NCI-H187 treated with DMSO at 0.1 percent for 48 hours (cell line): ENCODE measurements at places on chromosomes 2 and 18.

- peak; percentile 1 for DNase-seq
Observed at GRCh38 chr2:79178076-79178674, 18.6 kb upstream of the REG3A start.

- no peak for DNase-seq
Observed at GRCh38 chr2:18856765-18857164, 267.4 kb upstream of the NT5C1B start.

- no peak for DNase-seq
Observed at GRCh38 chr2:239025096-239025801, 177.4 kb downstream of the TWIST2 start.

DNA sequence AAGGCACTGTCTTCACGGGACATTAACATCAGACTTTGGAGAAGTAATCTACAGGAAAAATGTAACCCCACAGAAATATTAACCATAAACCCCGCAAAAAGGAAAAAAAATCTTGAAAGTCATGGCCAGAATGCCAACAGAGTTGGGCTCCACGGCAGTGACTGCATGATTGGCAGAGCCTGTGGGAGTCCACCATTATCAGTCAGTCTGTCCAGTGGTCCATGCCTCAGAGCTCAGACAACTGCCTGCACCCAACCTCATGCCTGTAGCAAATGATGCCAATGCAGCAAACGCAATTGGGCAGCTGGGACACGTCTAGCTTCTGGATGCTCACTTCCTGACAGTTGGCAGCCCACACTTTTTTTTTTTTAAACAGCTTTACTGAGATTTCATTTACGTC lies 5.1 kb upstream of the PPIG start:
- DNase-seq = no peak

- DNase-seq = no peak
Observed at GRCh38 chr2:173898178-173898668, 67.0 kb downstream of the SP3 start.

- no peak for DNase-seq
Observed at GRCh38 chr2:151097895-151098294, 163.8 kb downstream of the RBM43 start.

DNA sequence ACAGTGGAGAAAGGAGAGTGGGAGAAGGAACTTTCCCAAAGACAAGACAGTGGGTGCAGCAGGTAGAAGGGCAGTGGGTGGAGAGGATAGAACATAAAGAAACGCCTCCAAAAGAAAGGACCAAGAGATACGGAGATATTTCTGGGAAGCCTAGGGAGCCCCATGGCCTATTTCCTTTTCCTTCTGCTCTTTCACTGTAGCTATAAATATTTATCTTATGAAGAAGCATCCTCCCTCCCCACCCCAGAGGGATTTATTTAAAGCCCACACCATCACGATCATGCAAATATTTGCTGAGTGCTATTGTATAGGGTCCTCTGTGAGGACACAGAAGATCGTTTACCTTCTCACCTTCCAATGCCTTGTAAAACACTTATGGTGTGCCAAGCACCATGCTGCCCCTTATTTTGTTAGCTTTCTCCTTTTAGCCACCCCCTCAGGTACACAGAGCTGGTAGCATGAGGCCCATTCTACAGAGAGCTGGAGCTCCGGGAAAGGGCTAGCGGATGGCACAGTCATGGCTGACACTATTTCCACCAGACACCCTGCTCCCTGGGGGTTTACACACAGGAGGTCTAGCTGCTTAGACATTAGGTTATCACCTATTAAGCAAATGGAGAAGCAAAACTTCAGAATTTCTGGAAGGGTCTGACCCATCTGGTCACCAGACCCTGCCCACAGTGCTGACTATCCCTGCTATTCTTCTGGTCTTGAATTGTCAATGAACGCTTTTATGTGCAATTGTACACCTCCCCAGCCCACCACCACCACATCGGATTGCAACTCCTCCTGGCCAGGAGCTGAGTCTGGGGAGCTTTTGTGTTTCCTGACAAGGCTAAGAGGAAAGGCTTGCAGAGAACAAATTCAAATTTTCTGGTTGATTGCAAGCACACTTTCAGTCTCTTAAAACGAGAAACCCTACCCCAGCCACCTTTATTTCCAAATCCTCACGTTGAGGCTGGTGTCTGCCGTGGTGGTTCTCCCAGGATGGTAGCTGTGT lies 91.8 kb upstream of the KLF7 start:
- no peak for DNase-seq

DNA sequence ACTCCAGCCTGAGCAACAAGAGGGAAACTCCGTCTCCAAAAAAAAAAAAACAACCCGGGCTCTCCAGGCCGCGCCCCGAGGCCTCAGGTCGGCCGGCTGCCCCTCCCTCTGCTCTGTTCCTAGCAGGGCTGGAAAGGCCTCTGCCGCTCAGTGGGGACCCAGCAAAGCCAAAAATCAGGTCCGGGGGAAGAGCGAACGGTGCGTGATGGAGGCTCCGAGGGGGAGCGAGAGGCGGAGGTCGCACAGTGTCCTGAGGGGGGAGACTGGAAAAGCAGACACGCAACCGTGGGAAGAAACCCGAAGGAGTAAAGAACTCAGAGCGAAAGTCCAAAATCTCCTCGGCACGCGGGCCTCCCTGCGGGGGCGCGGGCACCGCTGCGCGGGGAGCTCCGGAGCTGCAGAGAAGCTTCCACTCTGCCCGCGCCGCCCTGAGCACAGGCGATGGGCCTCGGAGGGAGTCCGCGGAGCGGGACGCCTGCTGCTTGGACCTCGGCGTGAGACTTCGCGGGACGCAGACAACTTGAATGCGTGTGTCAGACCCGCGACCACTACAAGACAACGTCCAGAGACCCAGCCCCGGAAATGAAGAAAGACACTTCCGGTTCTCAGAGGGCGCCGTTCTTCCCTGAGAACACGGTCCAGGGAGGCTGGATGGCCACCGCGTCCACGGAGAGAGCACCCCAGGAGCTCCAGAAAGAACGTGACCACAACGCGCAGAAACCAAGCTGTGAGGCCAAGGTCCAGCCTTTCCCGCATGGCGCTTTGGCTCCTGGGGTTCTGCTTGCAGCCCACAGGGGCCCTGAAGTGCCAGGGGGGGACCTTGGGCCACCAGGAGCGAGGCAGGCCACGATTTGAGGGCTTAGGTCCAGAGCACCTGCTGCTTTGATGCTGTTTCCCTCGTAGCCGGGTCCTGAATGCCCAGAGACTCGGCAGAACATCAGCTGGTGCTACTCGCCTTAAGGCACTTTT lies 219.8 kb downstream of the DPP10 start:
- no peak for DNase-seq

GRCh38 chr18:55387139-55387984 lies 200.6 kb downstream of the TCF4 start:
- DNase-seq = no peak

DNA sequence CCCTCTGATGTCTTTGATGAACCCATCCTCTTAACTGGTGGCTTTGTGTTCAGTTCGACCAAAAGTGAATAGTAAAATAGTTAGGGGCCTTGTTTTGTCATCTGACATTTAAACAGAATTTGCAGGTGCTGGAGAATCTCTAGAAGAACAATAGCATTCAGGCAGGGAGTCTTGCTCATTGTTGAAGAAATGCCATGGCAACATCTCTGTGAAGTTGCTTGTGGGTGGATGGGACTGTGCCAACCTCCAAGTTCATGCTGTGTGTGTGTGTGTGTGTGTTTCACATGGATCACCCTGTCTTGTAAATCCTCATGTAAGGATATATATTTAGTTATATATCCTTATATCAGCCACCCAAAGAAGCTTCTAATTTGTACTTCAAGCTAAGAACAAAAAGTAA lies 66.7 kb downstream of the SKA1 start:
- DNase-seq = no peak

GRCh38 chr2:105873721-105874120 lies 129.0 kb downstream of the NCK2 start:
- no peak for DNase-seq

DNA sequence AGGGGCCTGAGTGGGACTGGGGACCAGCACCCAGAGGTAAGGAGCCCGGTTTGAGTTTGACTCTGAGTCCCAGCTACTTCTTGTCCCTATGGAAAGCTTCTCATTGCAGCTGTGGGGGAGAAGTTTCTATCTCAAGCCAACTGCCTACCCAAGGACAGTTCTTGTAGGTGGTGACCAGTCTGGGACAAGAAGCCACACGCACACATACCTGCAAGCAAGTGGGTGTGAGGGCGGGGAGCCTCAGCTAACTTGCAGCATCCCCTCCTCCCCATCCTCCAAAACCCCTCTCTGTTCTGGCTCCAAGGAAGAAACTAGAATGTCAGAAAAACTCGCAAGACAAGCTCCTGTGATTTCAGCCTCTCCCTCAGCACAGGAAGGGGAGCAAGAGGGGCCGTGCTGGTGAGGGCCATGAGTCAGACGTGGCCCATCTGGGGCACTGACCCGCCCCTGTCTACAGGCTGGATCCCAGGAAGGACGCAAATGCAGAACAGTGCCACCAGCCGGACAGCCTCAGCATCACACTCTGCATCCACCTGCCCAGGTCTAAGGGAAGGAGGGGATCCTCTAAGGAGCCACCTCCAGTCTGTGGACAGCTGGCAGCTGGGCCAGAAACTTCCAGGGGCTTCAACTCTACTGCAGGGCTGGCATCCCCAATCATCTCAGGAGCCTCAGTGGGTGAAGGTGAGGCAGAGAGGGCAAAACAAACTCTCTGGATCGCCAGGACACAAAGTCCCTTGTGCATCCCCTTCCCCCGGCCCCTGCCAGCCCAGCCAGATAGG lies 103.4 kb downstream of the TNS1 start:
- DNase-seq = no peak

DNA sequence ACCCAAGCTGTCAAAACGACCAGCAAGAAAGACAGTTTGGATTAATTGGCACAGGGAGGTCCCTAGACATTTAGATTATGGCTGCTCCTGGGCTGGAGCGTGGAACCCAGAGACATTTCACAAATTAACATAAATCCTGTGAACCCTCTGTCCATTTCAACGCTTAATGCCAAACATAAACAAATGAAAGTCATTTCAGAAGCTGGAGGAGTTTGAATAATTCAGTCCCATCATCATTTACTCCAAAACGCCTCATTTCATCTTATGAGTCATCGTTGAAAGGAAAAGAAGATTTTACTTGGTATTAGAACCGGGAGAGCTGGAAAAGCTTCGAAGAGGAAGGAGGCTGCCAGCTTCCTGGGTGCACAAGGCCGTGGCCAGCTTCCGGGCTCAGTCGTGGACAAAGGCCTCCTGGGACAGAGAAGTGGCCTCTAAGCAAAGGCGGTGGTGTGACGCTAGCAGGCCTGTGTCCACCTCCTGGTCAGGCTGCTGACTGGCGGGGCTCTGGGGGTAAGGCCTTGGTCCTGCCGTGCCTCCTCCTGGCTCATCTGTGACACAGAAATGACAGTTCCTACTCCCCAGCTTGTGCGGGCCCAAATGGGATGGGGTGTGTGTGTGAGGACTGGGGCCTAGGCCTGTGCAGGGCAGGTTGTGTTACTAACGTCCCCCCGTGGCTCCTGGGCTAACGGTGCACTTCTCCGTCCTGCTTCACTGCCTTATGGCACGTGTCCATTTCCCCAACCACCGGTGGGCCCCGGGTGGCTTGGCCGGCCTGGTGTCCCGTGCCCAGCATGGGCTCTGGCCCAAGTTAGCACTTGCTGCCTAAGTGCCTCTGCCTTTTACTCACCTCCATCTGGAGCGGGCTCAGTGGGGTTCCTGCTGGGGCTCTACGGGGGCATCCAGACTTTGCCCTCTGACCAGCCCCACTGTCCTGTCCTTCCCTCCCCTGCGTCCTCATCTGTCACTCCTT lies 71.6 kb downstream of the RRM2 start:
- DNase-seq = no peak

DNA sequence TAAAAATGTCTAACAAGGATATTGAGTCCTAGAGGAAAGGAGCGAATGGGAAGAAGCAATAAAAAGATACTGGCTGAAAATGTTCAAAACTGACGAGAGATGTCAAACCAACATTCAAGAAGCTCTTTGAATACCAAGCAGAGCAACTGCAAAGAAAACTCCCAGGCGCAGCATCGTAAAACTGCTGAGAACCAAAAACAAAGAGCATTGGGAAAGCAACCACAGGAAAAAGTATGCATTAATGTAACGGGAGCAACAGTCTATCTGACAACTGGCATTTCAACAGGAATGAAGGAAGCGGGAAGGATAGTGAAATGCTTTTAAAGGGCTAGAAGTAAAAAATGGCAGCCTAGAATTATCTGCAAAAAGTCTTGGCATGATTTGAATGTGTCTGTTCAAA lies 53.1 kb downstream of the ADCY3 start:
- no peak for DNase-seq

DNA sequence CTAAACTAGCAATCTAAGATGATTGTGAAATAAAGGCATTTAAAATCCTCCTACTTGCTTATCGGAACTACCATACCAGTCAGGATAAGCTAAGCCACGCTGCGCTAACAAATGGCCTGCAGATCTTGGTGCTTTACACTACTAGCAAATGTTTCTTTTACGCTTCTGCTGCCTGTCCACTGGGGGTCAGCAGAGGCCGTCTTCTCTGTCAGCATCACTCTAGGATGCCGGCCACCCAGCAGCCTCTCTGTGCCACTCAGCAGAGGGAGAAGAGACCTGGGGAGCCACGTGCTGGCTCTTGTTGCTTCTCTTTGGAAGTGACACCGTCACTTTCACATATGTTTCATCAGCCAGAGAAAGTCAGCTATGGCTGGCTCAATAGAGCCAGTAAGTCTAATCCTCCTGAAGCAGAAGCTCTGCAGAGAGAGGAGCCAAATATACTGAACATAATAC lies 36.6 kb downstream of the COPS8 start:
- DNase-seq = no peak

- no peak for DNase-seq
Observed at GRCh38 chr18:23814991-23815614, 125.8 kb downstream of the LAMA3 start.

- DNase-seq = no peak
Observed at GRCh38 chr2:60499651-60500265, 53.7 kb downstream of the BCL11A start.
